Suppressor macrophage treated with lipopolysaccharide for 4 hours (primary cell): ENCODE measurements at places on chromosomes 11 and 22.

DNA sequence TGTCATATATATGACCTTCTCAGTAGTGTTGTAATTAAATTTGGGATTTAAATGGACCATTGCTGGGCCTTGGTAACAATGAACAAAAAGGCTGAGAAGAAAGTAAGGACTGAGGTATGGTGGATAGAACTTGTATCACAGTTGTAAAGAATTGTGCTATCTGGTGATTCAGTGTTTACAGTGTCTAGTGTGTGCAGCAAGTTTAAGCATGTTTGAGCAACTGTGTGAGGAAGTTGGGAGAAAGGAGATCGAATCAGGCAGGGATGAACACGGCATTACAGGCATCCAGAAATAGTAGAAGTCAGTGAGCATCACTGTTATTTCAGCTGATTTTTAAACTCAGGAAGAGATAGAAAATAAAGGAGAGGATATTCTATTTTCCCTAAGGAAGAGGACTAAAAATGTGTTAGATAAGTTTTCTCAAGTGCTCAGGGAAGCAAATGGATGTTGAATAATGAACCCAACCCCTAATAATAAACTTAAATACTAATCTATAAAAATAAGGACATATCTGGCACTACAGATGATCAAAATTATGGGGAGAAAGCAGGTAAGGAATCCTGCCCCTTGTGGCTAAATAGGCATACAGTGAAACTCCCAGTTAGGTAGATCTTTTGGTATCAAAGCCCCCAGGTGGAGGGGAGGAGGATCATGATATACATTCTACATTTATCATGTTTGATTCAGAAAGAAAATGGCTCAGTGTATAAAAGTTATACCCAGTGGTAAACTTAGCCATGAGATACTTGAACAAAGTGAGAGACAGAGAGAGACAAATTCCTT is 361.0 kb upstream of the ANO3 start:
- no peak for DNase-seq

DNA sequence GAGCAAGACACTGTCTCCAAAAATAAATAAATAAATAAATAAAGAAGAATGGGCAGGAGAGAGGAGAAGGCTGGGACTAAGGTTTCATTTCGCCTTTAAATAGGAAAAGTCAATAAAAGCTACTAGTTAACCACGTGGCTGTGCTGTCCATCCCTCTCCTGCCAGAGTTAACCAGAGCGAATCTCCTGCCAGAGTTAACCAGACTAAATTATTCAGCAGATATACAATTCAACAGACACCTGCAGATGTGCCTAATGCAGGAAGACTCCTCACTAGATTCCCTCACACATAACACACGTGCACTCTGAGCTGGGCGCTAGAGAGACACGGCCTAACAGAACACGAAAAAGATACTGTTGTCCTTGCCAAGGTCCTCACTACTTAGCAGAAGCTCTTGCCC is 156.1 kb downstream of the IGLL1 start:
- no peak for DNase-seq

GRCh38 chr11:69518081-69518950 is 36.9 kb downstream of the LINC01488 start:
- no peak for DNase-seq

- no peak for DNase-seq
Observed at GRCh38 chr11:134471087-134471715, 59.2 kb upstream of the B3GAT1 start.

DNA sequence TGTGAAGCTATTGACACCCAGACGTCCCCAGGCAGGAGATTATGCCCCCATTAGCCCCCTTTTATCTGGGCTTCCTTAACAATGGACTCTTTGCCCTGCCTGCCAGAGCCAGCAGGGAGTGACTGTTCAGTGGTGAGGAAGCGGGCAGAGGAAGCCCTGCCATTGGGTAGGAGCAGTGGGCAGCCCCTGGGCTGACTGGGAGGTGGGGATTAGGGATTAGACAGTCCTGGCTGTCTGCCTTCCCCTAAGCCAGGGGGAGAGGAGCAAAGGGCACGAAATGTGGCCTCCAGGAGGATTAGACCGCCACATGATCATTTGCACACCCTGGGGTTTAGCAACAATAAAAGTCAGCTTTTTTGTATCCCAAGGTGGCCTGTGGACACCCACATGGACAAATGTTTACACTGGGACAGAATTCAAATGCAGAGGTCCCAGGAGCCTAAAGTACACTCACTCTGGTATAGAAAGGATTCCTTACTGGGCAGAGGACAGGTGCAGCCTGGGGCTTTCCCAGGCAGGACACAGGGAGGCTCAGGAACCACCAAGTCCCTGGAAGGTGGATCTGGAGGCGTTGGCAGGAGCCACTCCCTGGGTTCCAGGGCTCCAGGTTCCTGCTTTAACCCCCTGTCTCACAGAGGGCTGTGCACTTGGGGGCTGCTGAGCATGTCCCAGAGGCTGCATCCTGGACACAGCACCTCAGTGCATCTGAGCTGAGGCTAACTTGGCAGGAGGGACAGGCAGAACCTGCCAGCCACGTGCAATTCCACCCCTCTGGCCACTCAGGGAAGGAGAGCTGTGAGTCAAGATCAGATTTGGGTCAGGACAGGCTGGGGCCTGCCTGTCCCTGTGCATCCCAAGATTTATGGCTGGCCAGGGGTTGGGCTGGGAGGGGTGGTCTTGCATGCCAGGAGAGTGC is 2.1 kb downstream of the PNPLA3 start:
- DNase-seq: peak; percentile 43

GRCh38 chr11:128548649-128549255 is 38.6 kb downstream of the ETS1 start:
- DNase-seq: peak; percentile 51

- DNase-seq: peak; percentile 13
Observed at GRCh38 chr11:109791337-109791736, 301.9 kb upstream of the ZC3H12C start.

GRCh38 chr11:29320196-29320595 is 696.6 kb downstream of the KCNA4 start:
- DNase-seq: no peak

DNA sequence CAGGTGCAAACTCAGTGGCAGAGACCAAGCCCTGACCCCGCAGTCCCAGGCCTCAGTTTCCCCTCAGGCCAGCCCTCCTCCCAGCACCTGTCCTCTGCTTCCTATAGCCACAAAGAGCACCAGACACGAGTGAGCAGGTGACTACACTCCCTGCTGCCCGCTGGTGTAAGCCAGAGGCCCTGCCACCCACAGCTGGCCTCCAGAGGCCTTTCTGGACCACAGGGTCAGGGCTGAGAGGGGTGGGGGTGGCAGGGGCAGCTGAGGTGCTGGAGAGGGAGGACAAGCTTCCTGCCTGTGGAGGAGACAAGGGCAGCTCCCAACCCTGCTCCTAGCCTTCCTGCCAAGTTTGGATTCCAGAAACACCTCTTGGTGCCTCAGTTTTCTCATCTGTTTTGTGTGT is 31.3 kb upstream of the WNT7B start:
- DNase-seq: no peak

- DNase-seq: no peak
Observed at GRCh38 chr11:108431997-108432396, 35.3 kb downstream of the C11orf65 start.

GRCh38 chr11:13861411-13861810 is 101.1 kb upstream of the SPON1 start:
- DNase-seq: no peak

DNA sequence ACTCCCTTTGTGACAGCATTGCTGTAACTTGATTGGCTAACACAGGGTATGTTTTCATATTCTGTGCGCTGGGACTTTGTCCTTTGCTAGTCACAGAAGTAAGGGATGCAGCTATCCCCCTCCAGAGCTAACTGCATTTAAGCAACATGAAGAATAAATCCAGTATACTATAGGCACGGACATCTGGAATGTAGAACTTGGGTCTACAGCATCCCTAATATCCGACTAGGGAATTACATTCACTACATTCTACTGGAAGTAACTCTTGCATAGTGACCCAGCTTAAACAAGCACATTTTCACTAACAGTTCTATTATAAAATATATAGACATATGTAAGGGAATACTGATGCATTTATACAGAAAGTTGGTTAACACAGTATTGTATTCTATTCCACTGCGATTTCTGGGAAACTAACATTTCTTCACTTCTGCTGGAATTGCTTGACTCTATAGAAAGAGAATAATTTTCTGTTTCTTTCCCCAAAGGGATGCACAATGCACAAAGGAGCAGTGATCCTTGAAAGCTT is 13.1 kb downstream of the VSIG10L2 start:
- no peak for DNase-seq

DNA sequence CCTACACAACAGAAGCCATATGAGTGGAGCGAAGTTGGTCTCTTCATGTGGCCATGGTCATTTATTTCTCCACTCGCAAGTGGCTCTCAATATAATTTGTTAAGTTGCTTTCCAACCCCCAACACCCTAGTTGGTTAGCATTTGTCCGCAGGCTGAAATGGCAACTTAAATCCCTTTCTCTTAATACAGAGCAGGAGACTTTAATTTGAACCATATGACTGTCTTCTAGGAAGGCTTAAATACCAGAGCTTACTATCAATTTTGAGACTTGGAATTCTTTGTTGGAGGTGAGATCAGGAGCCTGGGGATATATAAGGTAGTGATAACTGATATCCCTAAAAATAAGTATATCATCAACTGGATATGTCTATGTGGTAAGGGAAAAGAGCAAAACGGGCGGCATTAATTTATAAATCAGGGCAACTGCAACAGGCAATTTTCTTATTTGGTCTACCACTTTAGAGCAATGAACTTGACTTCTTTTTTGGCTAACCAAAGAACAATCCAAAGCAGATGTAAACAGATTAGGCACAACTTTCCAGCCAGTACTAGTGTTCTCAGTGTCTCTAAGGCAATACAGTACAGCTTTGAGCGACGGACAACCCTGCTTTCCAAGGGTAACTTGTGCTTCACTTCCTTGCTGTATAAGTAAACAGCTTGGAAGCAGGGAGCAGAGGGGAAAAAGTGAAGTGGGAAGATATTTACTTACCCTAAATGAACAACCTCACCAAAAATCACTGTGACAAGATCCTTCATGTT is 74.7 kb upstream of the APOA1 start:
- no peak for DNase-seq

- no peak for DNase-seq
Observed at GRCh38 chr11:75469785-75470405, 36.9 kb upstream of the KLHL35 start.

- DNase-seq: peak; percentile 74
Observed at GRCh38 chr11:73283276-73284000, 11.3 kb downstream of the P2RY6 start.

GRCh38 chr11:10699072-10699471 is 5.5 kb upstream of the IRAG1 start:
- no peak for DNase-seq

DNA sequence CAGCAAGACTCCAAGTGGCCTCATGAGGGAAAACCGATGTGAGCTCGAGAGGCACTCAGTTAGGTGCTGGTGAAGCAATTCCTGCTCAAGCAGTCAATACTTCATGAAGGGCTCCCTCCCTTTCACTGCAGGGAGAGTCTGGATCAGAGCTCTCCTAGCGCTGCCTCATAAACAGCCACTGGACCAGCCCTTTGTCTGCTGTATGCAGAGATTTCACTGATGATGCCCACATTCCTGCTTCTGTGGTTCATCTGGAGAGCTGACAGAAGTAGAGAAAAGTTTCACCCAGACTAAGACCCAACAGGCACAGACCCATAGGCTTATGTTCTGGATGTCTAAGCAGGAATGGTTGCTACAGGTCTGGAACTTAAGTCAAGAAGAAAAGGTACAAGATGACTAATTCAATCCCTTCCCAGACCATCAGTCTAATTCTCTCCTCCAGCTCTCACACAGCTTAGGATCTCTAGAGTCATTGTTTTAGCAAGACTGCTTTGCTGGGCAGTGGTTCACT is 4.0 kb downstream of the UCP2 start:
- DNase-seq: no peak

- DNase-seq: no peak
Observed at GRCh38 chr22:27358096-27358870, 443.3 kb downstream of the MN1 start.

GRCh38 chr11:1642288-1643145 is 12.9 kb downstream of the KRTAP5-5 start:
- no peak for DNase-seq

DNA sequence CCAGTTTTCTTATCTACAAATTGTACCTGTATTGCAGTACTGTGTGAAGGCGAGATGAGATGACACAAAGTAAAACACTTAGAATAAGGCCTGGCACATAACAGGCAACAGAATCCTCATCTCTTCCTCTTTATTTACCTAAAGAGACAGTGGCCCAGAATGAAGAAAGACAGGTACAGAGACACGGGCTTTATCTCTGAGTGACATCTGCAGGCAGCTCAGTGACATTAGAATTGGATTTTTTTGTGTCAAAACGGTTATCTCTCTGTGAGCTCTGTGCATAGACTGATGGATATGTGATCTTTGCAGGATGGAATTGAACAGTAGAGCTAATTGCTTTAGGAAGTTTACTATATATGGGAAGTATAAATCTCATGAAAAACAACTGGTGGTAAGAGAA is 36.2 kb upstream of the TRPC6 start:
- no peak for DNase-seq

- DNase-seq: no peak
Observed at GRCh38 chr11:34653031-34653430, 32.1 kb downstream of the EHF start.

- no peak for DNase-seq
Observed at GRCh38 chr11:126511475-126512115, 156.1 kb downstream of the ST3GAL4 start.

DNA sequence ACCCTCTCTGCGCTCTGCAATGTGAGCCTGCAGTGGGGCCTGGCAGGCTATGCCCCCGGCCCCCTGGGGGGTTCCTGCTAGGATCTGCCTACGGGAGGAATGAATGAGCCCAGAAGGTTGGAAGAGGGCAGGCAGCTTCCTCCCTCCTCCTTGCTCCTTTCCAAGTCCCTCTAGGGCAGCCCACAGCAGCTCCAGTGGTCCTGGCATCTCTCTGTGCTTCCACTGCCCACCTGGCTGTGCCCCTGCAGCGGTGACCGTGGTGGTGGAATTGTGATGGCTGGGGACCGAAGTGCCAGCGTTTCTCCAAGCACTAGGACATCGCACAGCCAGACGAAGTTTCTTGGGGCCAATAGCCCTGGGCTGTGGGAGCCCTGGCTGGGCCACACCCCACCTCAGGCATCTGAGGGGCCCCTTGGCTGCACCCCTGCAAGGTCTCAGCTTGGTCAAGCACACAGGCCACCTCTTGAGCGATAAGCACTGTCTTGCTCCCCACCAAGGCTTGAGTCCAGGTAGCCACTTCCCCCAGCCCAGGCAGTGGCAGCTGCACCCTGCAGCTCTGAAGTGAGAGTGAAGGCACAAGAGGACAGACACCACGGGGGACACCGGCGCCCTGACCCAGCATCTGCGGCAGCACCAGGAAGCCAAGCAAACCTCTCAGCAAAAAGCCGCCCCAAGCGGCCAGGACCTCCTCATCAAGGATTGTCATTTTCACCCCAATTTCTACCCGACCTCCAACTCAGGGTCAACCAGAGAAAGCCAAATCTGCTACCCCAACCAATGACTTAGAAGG is 346.3 kb downstream of the CTTN start:
- DNase-seq: no peak
